ENCODE measurements at places on chromosomes 2 and 18.

DNA sequence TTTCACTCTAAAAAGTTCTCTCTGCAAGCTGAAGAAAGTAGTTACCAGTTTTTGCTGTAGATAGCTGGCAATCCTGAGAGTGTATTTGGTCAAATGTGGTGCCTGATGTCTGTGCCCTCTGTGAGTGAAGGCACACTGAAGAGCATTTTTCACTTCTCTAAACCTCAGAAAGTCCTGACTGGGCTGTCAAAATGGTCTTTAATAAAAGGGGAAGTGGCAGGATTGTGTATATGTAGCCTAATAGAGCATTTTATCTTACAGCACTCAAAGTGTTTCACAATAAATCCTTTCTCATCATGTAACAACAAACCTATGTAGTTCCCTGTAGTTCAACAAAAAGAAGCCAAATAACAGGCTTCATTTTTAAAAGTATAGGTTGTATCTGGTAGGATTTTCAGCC is 1552.3 kb upstream of the SLC39A10 start:
- DNase-seq, result no peak

- no peak for DNase-seq
Observed at GRCh38 chr2:85318222-85319074, 9.3 kb downstream of the TGOLN2 start.

GRCh38 chr2:138421971-138422335 is 79.6 kb upstream of the SPOPL start:
- DNase-seq, result no peak

DNA sequence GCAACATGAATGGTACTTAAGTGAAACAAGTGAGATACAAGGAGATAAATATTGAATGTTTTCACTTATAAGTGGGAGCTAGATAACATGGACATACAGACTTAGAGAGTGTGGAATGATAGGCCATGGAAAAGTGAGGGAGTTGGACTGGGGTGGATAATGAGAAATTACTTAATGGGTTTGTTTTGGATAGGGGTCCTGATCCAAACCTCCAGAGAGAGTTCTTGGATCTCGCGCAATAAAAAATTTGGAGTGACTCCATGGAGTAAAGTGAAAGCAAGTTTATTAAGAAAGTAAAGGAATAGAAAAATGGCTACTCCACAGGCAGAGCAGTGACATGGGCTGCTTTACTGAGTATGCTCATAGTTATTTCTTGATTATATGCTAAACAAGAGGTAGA is 508.9 kb downstream of the CNTNAP5 start:
- no peak for DNase-seq

DNA sequence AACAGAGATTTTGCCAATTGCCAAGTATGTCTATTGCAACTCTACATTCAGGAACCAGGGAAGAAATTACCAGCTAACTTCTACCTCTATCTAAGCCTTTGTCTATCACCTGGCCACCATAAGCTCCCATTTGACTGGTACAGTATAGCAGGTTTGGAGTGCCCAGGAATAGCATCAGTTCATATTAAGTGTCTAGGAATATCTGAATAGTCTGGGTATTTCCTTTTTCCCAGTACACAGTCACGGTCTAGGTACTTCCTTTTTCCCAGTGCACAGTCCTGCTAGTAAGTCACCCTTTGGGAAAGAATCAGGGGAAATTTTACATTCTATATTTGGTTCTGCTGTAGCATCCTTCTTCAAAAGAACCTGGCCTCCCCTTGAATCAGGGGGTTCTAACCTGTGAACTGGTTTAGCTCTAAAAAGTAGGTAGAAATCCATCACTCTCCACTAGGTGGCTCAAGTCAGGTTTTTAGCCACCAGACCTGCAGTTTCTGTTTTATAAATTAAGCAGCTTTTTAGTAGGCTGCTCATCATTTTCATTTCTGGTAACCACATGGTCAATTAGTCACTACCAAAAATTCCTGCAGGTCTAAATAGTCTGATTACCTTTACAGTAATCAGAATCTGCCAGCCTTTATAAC is 49.3 kb upstream of the DNAJC10 start:
- DNase-seq, result no peak

DNA sequence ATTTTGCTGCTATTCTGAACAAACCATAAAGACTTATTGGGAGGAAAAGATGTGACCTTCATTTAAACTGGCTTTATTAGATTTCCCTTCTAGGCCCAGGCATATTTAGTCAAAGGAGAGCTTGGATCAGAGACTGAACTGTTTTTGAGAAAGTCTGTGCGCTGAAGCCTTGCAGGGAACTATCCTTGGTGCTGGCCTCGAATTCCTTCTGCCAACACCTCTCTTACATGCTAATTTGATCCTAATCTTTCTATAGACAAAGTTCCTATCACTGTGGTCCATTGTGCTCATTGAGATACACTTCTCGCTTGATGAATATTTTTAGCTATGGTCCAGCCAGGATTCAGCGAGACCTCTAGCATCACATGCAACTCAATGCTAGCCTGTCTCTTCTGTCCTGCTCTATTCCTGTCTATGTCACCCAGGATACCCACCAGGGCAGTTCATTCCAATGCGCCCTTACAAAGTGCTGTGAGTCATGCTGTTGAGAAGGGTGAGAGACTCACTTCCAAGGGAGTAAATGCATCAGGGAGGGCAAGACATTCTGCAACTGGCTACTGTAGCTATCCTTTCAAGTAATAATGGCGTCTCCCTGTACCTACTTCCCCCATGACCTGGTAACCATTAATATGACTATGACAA is 356.7 kb upstream of the LYPD1 start:
- DNase-seq, result no peak

DNA sequence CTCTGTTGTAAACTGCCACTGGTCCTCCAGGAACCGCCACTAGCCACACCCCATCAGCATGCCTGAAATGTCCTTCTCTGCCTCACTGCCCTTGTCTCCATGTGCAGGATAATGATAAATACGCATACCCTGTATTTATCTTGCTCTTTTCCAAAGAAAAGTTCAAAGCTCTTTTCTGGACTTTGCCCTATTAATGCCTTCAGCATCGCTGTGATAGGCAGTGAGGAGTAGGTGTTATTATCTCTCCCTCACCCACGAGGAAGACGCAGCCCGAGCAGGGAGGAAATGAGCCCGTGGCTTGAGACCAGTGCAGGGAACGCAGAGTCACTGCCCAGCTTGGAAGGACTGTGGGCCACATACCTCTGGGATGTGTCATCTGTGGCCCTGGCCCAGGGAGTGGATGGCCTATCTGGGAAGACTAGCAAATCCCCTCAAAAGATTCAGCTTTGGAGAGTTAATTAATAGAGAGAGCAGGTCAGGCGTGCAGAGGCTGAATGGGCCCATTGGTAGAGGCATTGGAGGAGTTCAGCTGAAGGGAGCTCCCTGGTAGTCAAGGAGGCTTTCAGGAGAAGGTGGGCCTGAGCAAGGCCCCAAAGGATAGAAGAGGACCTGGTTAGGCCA is 39.5 kb upstream of the MCFD2 start:
- no peak for DNase-seq

DNA sequence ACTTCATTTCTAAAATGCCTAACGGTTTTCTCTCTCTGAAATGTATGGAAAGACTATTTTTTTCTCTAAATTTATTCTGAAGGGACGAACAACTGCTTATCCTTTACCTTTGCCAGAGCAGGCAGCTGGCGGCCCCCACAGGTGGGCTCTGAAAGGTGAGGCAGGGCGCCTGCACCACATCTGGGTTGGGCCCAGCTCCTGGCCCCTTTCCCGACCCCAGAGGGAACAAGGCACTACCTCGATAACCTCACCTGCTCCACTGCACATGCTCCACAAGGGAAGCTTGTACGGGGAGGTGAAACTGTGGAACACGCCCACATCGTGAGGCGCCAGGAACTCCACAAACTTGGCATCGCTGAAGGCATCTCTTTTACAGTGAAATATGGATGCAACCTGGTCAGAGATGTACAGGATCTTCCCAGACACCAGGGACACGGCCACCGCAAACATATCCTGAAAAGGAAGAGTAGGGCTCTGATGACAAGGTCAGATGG is 17.3 kb downstream of the PER2 start:
- DNase-seq, result no peak

DNA sequence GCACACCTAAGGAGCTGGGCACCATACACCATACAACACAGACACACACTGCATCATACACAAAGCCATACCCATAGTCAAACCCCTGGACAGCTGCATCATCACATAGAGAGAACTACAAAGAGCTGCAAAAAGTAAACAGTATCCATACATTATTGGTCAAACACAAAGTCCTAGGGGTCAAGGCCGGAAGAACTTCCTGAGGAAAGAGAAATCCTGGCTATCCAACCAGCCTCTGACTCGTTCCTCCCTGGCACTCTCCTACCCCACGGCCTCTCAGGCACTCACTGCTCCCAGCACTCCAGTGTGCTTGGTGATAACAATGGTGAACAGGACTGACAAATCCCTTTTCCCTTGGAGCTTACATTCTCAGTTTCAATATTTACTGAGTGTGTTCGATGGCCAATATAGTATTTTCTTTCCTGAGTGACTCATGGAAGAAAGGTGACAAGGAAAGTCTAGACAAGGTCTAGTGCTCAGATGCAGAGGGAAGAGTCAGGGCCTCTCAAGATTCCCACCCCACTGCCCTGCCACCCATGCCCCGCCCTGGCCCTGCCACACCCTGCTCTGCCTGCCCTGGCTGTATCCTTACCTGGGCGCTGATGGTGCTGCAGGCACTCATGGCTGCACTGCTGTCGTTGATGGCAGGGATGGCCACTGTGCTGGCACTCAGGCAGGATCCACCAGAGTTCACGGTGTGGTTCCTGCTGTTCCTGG is 3.4 kb downstream of the CFAP65 start:
- no peak for DNase-seq

GRCh38 chr2:156023229-156023869 is 309.2 kb downstream of the NR4A2 start:
- no peak for DNase-seq

GRCh38 chr2:2324565-2325101 is 6.4 kb downstream of the MYT1L start:
- no peak for DNase-seq

- DNase-seq, result no peak
Observed at GRCh38 chr2:236523249-236523648, 46.4 kb upstream of the ACKR3 start.

- no peak for DNase-seq
Observed at GRCh38 chr2:25161055-25161781, 7.2 kb downstream of the POMC start.

GRCh38 chr18:48955830-48956261 is 5.1 kb upstream of the SMAD7 start:
- no peak for DNase-seq

- no peak for DNase-seq
Observed at GRCh38 chr2:26763019-26763418, 1.1 kb upstream of the SLC35F6 start.

DNA sequence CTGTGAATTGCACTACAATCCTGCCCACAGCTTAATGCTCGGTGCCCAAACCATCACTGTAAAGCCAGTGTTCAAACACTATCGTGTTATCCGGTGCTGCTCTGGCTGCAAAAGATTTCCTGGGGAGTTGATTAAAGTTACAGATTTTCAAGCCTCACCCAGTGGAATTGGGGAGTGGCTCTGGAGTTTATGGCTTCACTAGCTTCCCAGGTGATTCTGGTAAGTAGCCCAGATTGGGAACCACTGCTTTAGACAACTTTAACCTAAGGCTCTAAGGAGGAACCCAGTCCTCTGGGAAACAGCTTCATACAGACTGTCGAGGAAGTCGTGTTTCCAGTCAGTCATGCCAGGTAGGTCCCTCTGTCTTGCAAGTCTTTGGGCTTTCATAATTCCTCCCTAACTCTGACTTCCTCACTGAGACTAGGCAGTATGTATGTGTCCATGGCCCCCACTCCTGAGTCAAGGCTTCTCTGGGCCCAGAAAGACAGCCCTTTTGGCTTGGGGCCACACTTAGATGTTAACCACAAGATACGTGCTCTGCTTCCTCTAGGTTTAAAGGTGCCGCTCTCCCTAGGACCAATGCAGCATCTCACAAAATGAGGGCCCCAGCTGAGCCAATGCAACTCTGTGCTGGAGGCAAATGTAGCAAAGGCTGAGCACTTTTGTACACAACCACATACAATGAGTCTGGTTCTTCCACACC is 299.7 kb downstream of the PRKCE start:
- no peak for DNase-seq

DNA sequence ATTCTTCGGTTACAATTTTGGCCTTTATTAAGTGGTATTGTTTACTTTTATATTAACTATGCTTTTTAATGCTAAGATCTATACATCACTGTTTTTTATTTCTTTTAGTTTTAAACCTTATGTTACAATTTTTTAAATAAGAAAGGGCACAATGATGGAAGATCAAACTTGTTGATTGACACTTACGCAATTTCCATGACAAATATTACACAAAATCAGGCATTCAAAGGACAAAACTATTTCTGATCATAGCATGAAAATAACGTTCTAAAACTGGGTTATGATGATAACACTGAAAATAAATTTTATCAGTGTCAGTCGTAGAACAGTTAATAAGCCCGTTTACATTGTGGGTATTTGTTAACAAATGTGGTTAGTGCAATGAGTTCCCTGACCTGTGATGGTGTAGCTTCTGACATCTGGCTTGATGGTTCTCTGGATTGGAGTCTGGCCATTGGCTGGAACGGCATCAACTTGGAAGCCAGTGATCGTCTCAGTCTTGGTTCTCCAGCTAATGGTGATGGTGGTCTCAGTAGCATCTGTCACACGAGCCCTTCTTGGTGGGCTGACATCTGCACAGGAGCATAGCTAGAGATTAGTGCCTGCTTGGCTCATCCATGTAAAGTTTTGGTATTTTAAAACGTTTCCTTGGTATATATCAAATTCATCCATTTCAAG is 59.6 kb downstream of the FN1 start:
- no peak for DNase-seq

DNA sequence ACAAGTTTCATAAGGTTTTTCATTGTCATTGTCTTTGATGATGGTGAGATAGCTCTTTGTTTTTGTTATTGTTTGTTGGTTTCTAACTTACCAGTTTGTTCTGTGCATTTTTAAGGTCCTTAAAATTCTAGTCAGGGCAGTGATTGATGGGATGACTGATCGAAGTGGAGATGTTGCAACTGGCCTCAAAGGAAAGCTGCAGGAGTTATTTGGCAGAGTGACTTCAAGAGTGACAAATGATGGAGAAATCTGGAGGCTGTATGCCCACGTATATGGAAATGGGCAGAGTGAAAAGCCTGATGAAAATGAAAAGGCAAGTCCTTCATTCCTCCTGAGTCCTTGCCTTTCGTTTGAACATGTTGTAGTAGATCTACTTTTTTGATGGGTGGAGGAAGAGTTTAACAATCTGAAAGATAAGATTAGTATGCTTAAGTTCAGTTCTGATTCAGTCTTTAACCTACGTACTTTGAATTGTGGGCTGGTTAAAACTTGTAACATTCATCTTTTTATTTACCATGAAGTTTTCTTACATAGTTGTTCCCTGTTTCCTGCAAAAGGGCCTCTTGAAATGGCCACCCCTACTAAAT is 135.8 kb upstream of the LTBP1 start:
- no peak for DNase-seq

Measured in cortex of kidney (tissue), 1 donor.